Osteoblast (primary cell): ENCODE measurements at places on chromosomes 2 and 18. TPM values are rescaled to one million over a fixed set of nuclear protein-coding genes. Genes with fewer than 3 reads are reported as not detected.
A peak's percentile ranks its signal among the peaks of the same experiment; 100 is the strongest.

SCYGR4 gene
- total RNA-seq: not detected in 2 replicates

TIA1 gene
- 87.6 and 92.5 TPM in 2 replicates for total RNA-seq

RANBP2 gene
- total RNA-seq: 67.2 and 74.9 TPM in 2 replicates

REG3G gene
- total RNA-seq: not detected in 2 replicates

RGPD3 gene
- total RNA-seq: 0.36 and 0.59 TPM in 2 replicates

SIGLEC15 gene
- 8.0 and 12.1 TPM in 2 replicates for total RNA-seq

CPO gene
- not detected in 2 replicates for total RNA-seq

GALNT3 gene
- total RNA-seq: 11.2 and 12.7 TPM in 2 replicates

DNA sequence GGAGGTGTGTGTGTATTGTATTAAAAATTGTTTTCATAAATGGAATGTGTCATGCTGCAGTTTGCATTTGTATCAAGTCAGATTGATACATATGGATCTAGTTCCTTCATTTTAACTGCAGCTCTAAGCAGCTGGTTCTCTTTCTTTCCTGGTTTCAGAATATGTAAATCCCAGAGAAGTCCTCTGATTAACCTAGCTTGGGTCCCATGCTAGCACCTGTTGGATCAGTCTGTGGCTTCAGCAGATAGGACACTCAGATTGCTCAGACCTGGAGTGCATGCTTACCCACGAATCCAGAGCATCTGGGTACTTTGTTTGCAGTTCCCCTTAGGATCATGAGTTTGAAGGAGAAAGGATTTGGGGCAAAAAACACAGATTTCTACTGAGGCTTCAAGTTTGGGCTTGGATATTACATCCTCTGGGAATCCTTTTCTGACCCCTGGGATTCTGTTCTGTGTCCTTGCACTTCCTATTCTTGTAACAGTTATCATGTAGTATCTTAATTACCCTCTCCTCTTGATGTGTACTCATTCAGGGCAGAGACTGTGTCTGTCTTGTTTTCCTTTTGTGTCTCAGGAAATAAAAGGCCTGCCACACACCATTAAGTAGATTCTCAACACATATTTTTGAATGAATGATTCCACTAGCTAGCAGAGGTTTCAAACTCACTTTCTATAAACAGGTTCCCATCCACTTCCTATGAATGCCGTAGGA lies 142.1 kb downstream of the PHLPP1 start:
- DNase-seq: no peak

- no peak for DNase-seq
These were observed 35.1 kb downstream of the EHD3 start for GRCh38 chr2:31269087-31269486.

- peak; percentile 89 for DNase-seq
These were observed 634 bp downstream of the SPATS2L start for GRCh38 chr2:200306931-200307723.

DNA sequence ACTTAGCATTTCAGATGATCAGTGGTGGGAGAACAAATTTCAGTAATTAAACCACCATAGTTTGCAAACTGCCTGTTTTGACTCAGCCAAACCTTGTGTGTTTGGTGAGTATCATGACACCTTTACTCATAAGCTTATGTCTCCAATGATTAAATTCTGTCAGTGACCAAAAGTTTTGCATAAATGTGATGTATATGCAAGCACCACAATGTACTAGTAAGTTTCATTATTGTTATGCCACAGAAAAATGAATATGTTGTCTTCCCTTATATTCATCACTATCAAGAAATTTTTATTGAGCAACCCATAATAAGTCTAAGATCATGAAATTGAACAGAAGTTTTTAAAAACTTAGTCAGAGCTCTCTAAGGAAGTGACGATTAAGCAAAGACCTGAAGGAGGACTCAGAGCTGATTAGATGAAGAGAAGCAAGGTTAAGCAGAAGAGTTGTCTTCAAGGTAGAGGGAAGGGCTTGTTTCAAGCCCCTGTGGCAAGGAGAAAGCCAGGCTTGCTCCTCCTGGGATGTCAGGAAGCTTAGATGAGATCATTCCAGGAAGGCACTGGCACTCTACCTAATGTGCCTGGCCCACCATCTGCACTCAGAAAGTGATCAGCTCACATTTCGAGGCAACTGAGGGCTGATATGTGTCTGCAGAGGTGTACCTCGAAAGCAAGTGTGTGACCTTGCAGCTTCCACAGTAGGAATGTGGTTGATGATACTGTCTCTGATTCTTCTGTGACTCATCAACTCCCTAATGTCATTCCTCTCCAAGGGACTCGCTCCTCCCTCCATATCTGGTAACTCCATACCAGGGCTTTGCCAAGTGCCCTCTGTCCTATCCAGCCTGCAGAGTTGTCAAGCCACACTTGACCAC lies 54.7 kb downstream of the KCTD18 start:
- no peak for DNase-seq

DNA sequence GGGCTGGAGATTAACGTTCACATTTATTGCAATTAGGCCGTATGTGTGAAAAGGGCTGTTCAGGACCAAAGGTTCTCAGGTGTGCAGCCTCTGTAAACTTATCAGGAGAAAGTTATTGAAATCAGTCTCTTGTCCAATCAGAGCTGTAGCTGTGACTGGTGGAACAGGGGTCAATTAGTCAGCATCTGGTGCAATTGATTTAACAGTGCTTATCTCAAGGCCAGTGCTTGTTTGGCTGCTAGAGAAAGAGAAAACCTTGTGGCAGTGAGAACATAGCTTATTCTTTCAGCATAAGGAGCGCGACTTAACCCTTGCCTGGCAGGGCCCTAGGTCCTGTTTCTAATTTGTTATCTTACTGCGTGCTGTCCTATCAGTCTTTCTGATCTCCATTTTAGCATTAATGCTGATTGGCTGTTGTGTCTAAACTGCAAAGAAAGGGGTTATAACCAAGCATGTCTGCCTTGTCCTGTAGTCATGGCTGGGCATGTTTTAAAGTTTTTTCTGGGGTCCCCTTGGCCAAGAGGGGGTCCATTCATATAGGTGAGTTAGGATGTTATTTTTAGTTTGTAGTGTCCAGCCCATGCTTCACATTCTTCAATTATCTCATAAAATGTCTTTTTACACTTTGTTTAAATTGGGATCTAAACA lies 66.4 kb downstream of the CYB5A start:
- no peak for DNase-seq

GRCh38 chr2:62467475-62468321 lies 38.3 kb downstream of the TMEM17 start:
- peak; percentile 90 for DNase-seq

GRCh38 chr2:88838165-88838635 lies 146.7 kb downstream of the RPIA start:
- no peak for DNase-seq

DNA sequence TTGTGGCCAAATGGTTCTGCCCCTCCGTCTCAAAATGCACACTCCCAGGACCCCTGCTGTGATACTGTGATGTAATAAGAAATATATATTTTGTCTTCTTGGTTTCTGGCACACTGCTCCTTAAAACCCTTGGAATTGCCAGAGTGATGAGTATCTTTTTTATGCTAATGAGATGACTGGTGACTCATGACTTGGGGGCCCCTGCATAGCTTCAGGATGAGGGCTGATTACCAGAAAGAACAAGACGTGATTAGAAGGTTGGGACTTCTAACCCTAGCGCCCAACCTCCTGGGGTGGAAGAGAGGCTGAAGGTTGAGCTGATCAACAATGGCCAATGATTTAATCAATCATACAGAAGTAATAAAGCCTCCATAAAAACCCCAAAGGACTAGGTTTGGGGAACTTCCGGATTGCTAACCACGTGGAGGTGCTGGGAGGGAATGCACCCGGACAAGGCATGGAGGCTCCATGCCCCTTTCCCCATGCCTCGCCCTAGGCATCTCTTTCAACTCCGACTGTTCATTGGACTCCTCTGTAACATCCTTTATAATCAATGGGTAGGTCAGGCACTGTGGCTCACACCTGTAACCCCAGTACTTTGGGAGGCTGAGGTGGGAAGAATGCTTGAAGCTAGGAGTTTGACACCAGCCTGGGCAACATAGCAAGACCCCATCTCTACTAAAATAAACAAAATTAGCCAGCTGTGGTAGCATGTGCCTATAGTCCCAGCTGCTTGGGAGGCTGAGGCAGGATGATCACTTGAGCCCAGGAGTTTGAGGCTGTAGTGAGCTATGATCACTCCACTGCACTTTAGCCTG lies 89.1 kb downstream of the HS1BP3 start:
- DNase-seq: peak; percentile 97

- DNase-seq: no peak
These were observed 4.7 kb downstream of the ASB1 start for GRCh38 chr2:238431456-238431855.

GRCh38 chr2:129369437-129369836 lies 610.0 kb upstream of the RAB6C start:
- no peak for DNase-seq

DNA sequence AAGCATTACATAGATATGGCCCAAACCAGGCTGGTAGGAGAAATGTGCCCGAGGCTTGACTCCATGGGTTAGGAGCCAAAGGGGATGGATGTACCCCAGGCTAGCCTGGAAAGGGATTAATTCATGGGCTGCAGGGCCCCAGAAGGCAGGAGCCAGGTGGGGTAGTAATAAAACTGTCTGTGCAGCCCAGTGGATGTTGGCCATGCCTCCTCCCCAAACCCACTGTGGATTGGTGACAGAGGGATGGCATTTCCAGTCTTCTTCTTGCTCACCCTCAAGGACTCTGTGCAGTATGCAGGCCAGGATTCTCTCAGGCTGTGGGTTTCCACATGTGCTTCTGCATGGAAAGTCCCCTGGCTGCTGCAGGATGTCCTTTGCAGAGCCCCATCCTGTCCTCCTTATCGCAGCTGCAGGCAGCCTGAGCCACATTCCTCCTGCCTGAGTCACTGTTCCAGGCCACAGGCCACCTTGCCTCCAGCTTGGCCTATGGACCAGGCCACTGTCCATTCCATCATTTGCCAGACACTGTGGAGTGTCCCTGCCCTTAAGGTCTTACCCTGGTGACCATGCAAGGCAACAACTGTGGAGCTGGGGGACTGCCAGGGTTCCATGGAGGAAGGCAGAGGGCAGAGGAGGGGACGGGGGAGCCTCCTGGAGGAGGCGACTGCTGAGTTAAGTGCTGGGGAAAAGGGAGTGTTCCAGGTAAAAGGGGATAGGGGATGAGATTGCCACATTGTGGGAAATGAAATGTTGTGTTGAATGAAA lies 38.9 kb downstream of the INO80C start:
- DNase-seq: no peak

- no peak for DNase-seq
These were observed 137.1 kb downstream of the COL6A3 start for GRCh38 chr2:237276716-237277490.

- DNase-seq: no peak
These were observed 93.8 kb downstream of the ITGB1BP1 start for GRCh38 chr2:9329497-9329896.

GRCh38 chr2:101185656-101186055 lies 34.5 kb upstream of the TBC1D8 start:
- DNase-seq: no peak

GRCh38 chr2:36427790-36428243 lies 72.2 kb downstream of the CRIM1 start:
- no peak for DNase-seq
